ENCODE measurements at places on chromosomes 7 and 10. TPM values are rescaled to one million over a fixed set of nuclear protein-coding genes. Genes with fewer than 3 reads are reported as not detected.

The NUDT13 gene
- 2.4 TPM for total RNA-seq

DNA sequence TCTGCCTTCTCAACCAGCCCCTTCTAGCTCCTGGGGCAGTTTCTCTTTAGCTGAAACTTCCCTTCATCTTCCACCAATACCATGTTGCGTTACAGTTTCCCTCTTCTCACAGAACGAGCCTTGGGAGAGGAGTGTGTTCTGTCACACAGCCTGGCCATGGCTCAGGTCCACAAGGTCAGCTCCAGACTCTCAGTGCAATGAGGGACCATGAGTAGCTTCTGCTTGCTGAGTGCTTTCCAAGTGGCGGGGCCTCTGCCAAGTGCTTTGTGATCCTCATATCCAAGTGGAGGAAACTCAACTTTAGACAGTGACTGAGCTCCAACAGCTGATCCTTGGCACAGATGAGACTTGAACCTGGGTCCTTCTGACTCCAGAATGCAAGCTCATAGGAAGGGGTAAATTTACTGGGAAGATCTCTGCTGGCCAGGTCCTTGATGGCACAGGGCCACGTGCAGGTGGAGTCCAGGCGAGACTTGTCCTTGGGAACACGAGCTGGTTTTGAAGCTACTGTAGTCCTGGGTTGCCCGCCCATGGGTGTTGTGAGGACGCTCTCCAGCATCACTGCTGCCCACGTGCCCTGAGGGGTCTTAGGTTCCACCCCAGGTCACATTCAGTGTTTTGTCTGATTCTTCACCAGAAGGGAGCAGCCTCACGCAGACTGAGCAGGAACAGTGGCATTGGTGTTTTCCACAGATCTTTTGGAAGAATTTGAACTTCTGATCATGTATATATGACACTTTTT lies 238.0 kb downstream of the EBF3 start:
- no peak for DNase-seq

DNA sequence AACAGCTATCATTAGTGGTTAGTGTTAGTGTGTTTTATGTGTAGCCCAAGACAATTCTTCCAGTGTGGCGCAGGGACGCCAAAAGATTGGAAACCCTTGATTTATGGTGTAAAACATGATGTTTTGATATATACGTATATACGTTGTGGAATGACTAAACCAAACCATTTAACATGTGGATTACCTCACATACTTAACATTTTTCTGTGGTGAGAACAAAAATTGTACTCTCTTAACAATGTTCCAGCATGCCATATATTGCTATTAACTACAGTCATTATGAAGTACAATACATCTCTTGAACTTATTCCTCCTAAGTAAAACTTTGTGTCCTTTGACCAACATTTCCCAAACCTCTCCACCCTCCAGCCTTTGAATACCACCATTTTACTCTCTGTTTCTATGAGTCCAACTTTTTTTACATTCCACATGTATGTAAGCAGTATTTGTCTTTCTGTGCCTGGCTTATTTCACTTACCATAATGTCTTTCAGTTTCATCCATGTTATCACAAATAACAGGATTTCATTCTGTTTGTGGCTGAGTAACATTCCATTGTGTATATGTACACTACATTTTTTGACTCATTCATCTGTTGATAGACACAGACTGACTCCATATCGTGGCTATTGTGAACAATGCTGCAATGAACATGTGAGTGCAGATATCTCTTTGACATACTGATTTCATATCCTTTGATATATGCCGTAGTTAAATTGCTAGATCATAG lies 42.2 kb upstream of the MAGI2 start:
- no peak for DNase-seq

The OR13A1 gene
- not detected for total RNA-seq

The MINPP1 gene
- 39.2 TPM for total RNA-seq

The TMEM196 gene
- not detected for total RNA-seq

DNA sequence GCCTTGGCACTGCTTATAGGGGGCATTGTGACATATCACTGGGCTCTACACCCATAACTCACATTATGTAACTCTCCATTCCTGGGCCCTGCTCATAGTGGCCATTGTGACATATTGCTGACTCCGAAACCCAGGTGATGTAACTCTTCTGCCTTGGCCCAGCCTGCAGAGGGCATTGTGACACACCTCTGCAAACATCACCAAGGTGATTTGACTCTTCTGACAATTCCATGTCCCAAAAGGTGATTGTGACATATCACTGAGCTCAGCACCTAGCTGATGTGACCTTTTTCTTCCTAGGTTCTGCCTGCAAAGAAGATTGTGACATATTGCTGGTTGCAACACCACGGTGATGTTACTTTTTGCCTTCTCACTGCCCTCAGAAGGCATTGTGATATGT lies 36.5 kb upstream of the ZNF680 start:
- no peak for DNase-seq

The MRLN gene
- not detected for total RNA-seq

GRCh38 chr10:69160809-69161241 lies 19.2 kb upstream of the SUPV3L1 start:
- no peak for DNase-seq

The GPC2 gene
- 3.2 TPM for total RNA-seq

The GDF2 gene
- not detected for total RNA-seq

DNA sequence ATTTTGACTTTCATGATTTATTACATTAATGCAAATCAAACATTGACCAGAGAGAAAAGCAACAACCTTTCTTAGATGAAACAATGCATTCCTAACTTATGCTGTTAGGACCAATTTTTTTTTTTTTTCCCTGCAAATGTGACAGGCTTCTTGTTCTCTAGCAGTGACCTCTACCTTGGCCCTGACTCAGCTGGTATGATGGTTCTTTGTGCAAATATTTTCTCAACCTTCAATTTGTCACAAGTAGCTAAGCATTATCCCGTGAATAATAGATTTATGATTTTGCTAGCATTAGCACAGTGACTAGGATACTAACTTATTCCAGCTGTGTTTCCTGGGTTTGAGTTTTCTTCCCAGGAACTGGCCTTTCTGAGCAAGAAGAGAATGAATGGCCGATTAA lies 64.9 kb downstream of the PPP1R9A start:
- DNase-seq = no peak

DNA sequence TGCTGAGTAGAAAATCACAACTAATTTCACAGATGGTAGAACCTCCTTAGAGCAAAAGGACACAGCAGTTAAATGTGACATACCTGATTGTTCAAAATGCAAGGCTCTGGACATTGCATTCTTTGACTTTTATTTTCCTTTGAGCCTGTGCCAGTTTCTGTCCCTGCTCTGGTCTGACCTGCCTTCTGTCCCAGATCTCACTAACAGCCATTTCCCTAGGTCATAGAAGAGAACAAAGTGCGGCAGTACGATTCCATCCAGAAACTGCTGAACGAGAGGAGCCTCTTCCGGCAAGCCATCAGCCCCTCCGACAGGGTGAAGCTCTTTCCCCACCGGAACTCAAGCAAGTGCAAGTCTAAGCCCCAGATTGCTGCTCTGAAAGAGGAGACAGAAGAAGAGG lies 186.9 kb downstream of the CFTR start:
- no peak for DNase-seq

DNA sequence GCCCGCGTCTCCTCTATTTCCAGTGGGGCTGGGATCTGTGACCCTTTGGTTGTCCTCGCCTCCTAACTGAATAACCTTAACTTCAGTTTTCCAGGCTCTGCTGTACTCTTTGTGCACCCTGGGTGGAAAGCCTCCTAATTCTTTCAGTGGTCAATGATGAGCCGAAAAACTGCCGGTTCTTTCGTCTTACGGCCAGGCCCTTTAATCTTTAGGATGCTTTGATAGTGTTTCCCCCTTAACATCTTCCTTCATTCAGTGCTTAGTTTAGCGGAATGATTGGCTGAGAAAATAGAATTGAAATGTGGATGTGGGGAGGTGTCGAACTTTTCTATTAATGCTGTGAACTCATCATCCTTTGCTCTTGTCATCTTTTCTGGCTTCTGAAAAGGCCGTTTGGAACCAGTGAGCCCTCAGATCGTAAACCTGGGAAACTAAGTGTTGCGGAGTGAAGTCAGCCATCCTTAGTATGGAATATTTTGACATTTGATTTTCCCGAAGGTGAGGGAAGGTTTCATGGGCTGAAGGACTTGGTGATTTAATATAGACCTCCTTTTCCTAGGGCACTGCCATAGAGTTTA lies 847 bp downstream of the GARS1 start:
- peak; percentile 28 for DNase-seq

DNA sequence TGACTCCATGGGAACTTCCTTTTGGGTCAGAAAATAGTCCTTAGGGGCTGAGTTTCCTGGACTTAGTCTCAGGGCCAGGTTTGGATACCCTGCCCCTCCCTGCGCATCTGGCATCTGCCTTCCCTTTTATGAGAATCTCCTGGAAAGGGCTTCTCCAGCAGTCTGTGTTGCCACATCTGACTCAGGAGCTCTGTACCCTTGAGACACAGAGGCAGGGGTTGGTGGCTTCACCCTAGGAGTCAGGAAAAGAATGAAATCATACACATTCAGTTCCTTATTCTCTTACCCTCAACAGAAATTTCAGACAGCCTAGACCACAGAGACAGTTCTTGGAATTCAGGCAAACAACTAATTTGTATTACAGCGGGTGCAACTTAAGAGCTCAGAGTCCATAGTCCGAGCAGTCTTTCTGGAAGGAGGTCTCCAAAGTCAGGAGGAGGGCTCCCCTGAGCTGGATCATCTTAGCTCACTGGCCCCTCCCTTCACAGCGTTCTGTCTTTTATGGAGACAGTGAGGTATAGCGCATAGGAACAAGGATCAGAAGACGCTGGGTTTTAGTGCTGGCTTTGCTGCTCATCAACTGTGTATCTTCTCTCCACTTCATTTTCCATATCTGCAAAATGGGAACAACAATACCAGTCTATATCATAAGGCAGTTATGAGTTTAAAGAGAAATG lies 3.0 kb upstream of the PLAU start:
- DNase-seq = no peak

DNA sequence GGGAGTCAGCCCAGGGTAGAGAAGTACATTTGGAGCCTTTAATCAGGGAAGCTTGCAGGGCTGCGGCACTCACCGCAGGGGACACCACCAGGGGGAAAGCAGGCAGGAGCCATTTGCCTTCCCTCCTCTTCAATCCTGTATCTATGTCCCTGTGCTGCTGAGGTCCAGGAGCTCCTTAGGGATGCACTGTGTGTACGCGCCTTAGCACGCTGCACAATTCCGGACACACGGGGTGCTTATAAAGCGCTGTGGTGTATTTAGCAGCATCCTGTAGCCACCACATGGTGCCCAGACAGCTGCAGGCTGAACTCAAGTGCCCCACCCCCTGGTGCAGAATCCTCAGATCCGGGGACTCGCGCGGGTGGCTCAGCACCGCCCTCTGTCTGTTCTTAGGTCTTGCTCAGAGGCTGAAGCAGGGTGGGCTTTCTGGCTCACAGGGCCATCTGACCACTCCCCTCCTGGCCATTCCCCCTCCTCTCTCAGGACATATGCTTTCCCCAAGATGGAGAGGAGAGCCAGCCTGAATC lies 421.4 kb downstream of the SDK1 start:
- DNase-seq = peak; percentile 62

GRCh38 chr7:113199841-113200240 lies 81.5 kb upstream of the SMIM30 start:
- no peak for DNase-seq

The STEAP2 gene
- total RNA-seq = 0.80 TPM

The FEZF1 gene
- 2.1 TPM for total RNA-seq

- peak; percentile 91 for DNase-seq
Measured at GRCh38 chr10:17216217-17216900, 11.7 kb upstream of the VIM start.

GRCh38 chr7:134954197-134955082 lies 31.9 kb upstream of the AGBL3 start:
- DNase-seq = peak; percentile 67

DNA sequence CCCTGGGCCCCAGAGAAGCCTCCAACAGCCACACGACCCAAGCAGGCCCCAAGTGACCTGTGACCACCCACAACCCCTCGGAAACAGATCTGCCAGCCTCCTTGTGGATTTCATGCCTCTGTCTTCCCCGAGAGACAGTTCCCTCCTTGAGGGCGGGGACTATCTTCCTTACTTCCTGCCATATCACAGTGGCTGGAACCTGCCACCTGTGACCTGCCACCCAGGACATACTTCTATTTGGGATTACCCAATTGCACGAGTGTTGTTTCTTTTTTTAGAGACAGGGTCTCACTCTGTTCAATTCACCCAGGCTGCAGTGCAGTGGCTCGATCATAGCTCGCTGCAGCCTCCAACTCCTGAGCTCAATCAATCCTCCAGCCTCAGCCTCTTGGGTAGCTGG lies 25.9 kb downstream of the TNRC18 start:
- DNase-seq = no peak

- no peak for DNase-seq
Measured at GRCh38 chr10:77497748-77498147, 139.9 kb downstream of the KCNMA1 start.

- DNase-seq = no peak
Measured at GRCh38 chr10:13019280-13019679, 17.8 kb upstream of the CCDC3 start.

DNA sequence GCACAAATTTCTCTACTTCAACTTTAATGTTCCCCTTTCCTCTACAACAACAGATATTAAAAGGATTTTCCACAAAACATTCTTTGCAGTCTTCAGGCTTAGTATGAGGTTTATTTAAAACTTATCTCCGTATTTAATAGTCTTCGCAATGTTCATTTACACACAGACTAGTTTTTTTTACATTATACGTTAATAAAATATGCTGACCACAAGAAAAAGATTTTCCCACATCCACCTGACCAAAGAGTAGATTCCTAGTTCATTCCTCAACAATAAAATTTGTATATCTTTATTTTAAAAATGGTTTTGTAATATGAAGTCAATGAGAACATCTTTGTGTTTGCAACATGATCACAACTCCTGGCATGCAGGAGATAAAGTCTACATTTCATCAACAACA lies 42.4 kb downstream of the POT1 start:
- no peak for DNase-seq
